ENCODE measurements at places on chromosomes 6 and 20. TPM values are rescaled to one million over a fixed set of nuclear protein-coding genes. Genes with fewer than 3 reads are reported as not detected.

The POM121L2 gene
- total RNA-seq = not detected

The COL11A2 gene
- 2.5 TPM for total RNA-seq

The MCCD1 gene
- not detected for total RNA-seq

The SLC17A3 gene
- total RNA-seq = 2.5 TPM

The ADTRP gene
- total RNA-seq = 71.6 TPM

The NCOA5 gene
- total RNA-seq = 19.2 TPM

The LINC00237 gene
- 0.41 TPM for total RNA-seq

The SS18L1 gene
- total RNA-seq = 16.1 TPM

The PLN gene
- not detected for total RNA-seq

The SLC35F1 gene
- 0.50 TPM for total RNA-seq

The NRM gene
- total RNA-seq = 26.9 TPM

The SLC2A10 gene
- total RNA-seq = 0.07 TPM

The ZNF334 gene
- 1.1 TPM for total RNA-seq

The DHX35 gene
- 14.2 TPM for total RNA-seq

The CLPSL2 gene
- total RNA-seq = not detected

The F13A1 gene
- not detected for total RNA-seq

The CALHM5 gene
- not detected for total RNA-seq

The OPRM1 gene
- not detected for total RNA-seq

The WFDC2 gene
- total RNA-seq = 1.2 TPM

The MYH7B gene
- 1.2 TPM for total RNA-seq

The RAE1 gene
- 47.6 TPM for total RNA-seq

The RAD21L1 gene
- 0.21 TPM for total RNA-seq

The RSPO4 gene
- not detected for total RNA-seq

The DPPA5 gene
- not detected for total RNA-seq

The PI16 gene
- total RNA-seq = 0.14 TPM

The MRAP2 gene
- not detected for total RNA-seq

The CPNE5 gene
- total RNA-seq = 2.6 TPM

The RNF8 gene
- 19.3 TPM for total RNA-seq

The TFAP2D gene
- not detected for total RNA-seq

The SLC32A1 gene
- total RNA-seq = 0.12 TPM

The NFYA gene
- 32.4 TPM for total RNA-seq

The PLCB1 gene
- total RNA-seq = 3.4 TPM

The TMEM170B gene
- total RNA-seq = 1.6 TPM

The MACROD2 gene
- total RNA-seq = not detected

The PPP1R16B gene
- total RNA-seq = 143 TPM

The OOEP gene
- total RNA-seq = 0.76 TPM

The KCNS1 gene
- 0.58 TPM for total RNA-seq

All from activated T-cell treated with anti-CD3 and anti-CD28 coated beads, Interleukin-2, amount 50 U/mL, for 72 hours (primary cell).